ENCODE measurements at places on chromosomes 2 and 18.

- no peak for DNase-seq
Observed at GRCh38 chr2:41709702-41710599, 337.9 kb upstream of the PKDCC start.

DNA sequence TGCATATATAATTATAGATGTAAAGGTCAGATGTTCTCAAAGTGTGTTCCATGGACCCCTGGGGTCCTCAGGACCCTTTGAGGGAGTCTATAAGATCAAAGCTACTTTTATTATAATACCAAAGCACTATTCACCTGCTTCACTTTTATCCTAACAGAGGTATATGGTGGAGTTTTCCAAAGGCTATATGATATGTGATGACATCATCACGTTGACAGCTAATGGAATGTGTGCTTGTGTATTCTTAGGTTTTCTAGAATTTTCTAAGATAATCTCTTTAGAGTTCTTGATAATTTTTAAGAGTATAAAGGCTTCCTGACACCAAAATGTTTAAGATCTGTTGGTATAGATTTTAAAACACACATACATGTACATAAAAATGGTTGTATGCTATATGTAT, 10.4 kb upstream of the ALK start:
- DNase-seq: no peak

GRCh38 chr2:216365518-216365917, 6.8 kb downstream of the MARCHF4 start:
- DNase-seq: no peak

GRCh38 chr2:181787310-181788048, 104.1 kb upstream of the ITPRID2 start:
- DNase-seq: no peak

- no peak for DNase-seq
Observed at GRCh38 chr2:80303909-80304837, at the start of gene LRRTM1. Gene LRRTM1, minus strand, starts transcription at chr2:80304752. Its CDS starts 933 bp downstream, at chr2:80303819.

DNA sequence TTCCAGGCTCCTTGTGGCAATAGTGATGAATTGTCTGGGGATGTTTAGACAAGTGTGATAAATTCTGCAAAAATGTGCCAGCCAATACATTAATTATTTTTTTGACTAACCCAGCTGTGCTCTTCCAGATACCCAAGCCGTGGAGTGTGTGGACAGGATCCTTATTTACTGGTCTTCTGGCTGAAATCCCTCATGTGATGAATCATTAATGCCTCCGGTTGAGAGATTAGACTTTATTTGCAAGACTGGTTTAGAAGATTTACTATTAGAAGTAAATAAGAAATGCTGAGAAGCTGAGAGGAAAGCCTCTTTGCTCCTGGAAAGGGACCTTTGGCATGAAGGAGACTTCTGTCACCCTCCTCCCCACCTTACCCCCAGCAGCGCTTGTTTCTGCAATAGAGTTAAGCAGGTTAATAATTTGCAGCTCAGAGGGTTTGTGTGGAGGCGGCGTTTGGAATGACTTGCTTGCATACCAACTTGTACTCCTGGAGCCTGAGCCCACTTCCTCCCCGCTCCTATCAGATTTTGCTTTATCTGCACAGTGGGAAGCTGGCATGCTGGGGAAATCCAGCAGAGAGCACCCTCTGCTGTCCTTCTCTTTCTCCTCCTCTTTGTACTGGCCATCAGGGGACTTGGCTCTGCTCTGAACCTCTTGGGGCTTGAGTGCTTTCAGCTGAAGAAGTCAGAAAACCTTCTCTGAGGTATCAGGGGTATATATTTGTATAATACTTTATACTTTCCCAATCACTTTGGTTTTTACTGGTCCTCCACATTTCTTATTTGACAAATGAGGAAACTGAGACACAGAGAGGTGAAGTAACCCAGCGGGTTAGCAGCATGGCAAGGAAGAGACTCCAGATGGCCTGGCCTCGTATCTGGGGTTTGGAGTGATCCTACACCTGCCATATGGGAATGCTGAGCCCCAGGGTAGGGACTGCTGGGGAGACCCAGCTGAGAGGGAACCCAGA, 16.3 kb downstream of the SLC3A1 start:
- DNase-seq: no peak

GRCh38 chr18:77985526-77986281, 736.1 kb downstream of the GALR1 start:
- DNase-seq: no peak

DNA sequence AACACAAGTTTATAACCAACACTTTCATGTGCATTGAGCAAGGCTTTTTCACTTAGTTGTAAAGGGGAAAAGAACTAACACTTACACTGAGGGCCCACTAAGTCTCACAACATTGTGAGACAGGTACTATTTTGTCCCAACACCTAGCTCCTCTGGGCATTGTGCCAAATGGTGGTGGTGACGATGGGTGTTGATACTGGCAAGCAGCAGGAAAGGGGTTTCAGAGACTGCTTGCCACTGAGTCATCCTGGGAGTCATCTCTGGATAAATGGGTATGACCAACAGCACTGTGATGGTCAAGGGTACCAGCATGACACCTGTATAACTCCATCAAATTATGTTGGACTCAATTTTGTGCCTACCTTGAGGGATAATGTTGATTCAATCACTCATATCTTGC, 138.8 kb upstream of the ITGA6 start:
- DNase-seq: no peak

- no peak for DNase-seq
Observed at GRCh38 chr2:8876628-8877027, 39.2 kb upstream of the KIDINS220 start.

All from stimulated activated CD8-positive, alpha-beta memory T cell treated with anti-CD3 and anti-CD28 coated beads, Interleukin-12 subunit alpha, Interleukin-12 subunit beta, amount 100 ng/mL, for 4 hours (primary cell).